Heart left ventricle (tissue), 16 donors: ENCODE measurements at places on chromosomes 3 and 15. TPM values are rescaled to one million over a fixed set of nuclear protein-coding genes. Genes with fewer than 3 reads are reported as not detected.

The SCG5 gene
- total RNA-seq = not detected

GRCh38 chr3:186162221-186162620 is 53.3 kb upstream of the ETV5 start:
- DNase-seq = no peak

- peak; percentile 46 for DNase-seq
These were observed 55.4 kb downstream of the EOMES start for GRCh38 chr3:27666708-27667107.

GRCh38 chr15:92608866-92609700 is 46.5 kb downstream of the FAM174B start:
- no peak for DNase-seq

The ZIC1 gene
- not detected for total RNA-seq

GRCh38 chr3:119456469-119456868 is 6.9 kb downstream of the TMEM39A start:
- DNase-seq = no peak

GRCh38 chr3:162072656-162073164 is 576.1 kb downstream of the OTOL1 start:
- no peak for DNase-seq

GRCh38 chr3:42979044-42979972 is at the start of gene GASK1A:
TSS of gene GASK1A (plus strand) at chr3:42979311. CDS start at chr3:42979643, 332 bp downstream.
- peak; percentile 48 for DNase-seq

DNA sequence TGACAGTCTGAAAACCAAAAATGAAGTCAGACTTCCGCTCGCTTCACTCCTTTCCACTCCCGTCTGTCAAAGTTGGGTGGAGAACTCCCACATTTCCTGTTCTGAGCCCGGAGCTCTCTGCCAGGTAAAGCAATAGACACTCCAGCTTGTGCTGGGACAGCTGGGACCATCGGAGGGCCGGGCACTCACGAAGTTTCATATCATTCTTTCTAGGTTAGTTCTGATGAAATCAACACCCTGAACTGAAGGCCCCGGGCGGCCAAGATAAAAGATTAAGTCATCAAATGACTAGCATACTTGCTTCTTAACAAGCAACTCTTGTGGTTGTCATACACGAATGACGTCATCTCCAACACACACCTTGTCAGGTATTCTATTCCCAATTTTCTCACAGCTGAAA is 42.1 kb downstream of the MAGI1 start:
- DNase-seq = no peak

GRCh38 chr3:194785315-194785714 is 99.6 kb downstream of the FAM43A start:
- no peak for DNase-seq

The CD86 gene
- 1.6 TPM for total RNA-seq

The DUOX2 gene
- total RNA-seq = 0.05 TPM

The OR5K2 gene
- total RNA-seq = not detected
